ENCODE measurements at places on chromosomes 7 and 10. TPM values are rescaled to one million over a fixed set of nuclear protein-coding genes. Genes with fewer than 3 reads are reported as not detected.

- DNase-seq: no peak
Measured at GRCh38 chr10:132316133-132316532, 8.4 kb upstream of the STK32C start.

DNA sequence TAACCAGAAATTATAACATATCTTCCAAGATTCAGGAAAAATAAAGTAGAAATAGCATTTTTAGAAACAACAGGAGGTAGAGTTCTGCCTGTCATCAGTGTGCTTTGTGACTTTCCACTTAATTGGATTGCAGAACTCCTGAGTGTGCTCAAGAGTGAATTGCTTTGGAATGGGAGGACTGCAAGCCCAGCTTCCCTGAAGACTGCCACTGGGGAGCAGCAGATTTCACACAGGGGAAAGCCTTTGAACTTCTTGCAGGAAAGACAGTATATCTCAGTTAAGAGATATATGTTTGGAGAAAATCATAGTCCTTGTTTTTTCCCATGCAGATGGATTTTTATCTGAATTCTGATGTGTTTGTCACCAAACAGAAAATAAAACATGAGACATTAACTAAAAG is 124.5 kb downstream of the TMEM168 start:
- DNase-seq: peak; percentile 25

DNA sequence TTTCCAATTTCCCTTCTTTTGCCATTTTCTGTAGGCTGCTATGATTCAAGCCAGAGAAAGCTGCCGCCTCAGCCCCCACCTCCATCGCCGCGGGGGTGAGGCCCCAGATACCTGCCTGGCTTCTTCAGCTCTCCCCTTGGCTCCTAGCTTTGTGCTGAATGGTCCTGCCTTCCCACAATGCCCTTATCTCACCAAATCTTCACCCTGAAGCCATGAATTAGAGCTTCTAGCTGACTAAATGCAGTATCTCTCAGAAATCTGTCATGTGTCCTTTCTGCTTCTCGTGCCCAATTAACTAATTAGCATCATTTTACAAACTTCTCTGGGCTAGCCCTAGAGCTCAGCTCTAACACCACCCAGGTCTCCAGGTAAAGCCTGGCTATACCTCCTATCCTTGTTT is 32.2 kb upstream of the GPNMB start:
- no peak for DNase-seq

DNA sequence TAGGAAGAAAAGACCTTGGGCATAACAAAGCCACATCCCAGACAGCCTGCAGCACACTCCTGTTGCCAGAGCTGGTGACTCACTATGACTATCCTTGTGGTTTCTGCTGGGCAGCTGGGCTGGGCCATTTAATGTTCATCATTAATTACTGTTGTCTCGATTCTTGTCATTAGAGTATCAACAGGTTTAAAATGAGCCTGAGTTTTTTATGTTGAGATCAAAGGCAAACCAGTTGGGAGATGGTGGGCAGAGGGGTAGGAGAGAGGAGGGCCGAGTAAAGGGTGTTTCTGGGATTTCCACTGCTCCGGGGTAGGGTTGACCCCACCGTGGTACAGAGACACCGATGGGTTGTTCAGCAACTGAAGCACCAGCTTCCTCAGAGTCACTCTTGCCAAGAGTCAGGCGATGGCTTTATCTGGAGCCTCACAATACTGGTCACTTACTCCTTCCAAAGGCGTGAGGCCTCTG is 128.7 kb upstream of the LYZL1 start:
- DNase-seq: no peak

DNA sequence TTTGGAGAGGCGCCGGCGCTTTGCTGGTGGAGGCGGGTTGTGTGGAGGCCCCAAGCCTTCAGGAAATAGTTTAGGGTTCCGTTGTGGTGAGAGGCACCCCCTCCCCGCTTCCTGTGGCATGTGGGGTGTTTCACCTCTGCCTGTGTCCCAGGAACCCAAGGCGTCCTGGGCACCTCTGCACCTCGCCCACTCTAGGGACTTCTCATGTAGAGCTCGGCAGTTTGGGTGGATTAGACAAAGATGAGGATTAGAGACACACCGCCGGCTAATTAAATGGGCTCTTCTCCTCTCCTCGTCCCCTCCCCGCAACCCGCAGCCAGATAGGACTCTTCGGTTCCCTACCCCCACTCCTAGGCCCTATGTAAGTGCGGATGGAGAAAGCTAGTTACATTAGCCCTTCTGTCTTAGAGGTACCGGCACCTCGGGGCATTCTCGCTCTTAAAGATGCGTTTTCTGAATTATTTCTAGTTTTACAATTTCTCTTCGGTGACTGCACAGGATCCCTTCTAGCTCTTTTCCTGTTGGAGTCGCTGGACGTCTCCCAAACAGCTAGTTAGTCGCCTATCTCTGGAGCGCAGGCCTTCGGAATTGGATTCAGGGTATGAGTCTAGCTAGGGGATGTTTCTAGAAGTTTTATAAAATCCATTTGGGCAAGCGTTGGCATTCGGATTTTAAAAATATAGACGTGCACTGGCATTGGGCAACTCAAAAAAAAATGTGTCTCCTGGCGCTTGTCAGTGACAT is 7.8 kb downstream of the PTF1A start:
- DNase-seq: peak; percentile 35

DNA sequence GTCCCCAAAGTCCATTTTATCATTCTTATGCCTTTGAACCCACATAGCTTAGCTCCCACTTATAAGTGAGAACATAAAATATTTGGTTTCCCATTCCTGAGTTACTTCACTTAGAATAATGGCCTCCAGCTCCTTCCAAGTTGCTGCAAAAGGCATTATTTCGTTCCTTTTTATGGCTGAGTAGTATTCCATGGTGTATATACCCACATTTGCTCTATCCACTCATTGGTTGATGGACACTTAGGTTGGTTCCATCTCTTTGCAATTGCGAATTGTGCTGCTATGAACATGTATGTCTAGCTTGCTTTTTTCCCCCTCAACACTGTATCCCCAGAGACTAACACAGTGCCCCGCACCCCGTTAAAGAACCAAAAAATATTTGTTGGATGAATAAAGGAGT is 670 bp upstream of the CAPZA2 start:
- no peak for DNase-seq

The RAB19 gene
- total RNA-seq: 13.9 TPM

GRCh38 chr7:16460789-16461493 is 4.6 kb downstream of the SOSTDC1 start:
- no peak for DNase-seq

The LIPN gene
- total RNA-seq: not detected

The CDK1 gene
- 92.8 TPM for total RNA-seq

The STEAP1 gene
- total RNA-seq: 2.4 TPM

The TMEM139 gene
- 1.5 TPM for total RNA-seq

GRCh38 chr10:15035385-15036301 is 8.1 kb upstream of the OLAH start:
- DNase-seq: peak; percentile 27

The C10orf67 gene
- total RNA-seq: not detected

DNA sequence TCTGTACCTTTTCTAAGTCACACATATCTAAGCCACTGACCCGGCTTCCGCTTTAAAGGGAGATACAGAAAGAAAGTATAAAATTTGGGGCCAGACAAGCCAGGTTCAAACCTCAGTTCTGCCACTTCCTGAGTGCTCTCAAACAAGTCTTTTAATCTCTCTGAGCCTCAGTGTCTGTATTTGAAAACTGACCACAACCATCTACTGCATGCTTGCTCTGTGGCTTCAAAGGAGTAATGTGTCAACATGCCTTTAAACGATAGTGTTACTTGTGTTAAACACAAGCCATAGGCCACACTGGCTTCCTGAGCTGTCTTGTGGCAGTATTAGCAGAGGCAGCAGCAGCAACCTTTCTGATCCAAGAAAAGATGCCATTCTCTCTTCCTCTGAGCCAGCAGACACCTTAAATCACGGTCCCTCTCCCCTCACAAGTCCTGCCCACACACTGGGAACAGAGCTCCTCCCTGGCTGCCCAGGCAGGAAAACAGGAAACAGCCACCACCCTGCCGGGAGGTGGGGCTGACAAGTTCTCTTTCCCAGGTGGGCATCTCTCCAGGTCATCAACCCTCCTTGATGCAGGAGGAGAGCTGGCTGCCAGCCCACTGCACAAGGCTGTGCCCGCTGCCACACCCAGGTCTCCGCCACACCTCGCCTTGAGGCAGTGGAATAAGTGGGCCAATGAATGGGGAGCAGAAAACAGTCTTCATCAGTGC is 10.7 kb downstream of the HIP1 start:
- no peak for DNase-seq

DNA sequence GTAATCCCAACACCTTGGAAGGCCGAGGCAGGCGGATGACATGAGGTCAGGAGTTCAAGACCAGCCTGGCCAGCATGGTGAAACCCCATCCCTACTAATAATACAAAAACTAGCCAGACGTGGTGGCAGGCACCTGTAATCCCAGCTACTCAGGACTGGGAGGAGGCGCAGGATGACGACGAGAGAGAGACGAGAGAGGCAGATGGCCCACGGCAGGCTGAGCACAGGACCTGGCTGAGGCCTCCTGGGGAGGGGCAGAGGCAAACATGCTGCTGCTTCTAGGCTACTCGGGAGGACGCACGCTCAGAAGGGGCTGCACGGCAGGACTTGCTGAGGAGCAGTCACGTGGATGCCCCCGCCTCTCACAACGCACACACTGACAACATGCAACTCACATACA is 22.4 kb downstream of the DIP2C start:
- DNase-seq: no peak

GRCh38 chr10:78619115-78619851 is 449.5 kb upstream of the ZMIZ1 start:
- no peak for DNase-seq

DNA sequence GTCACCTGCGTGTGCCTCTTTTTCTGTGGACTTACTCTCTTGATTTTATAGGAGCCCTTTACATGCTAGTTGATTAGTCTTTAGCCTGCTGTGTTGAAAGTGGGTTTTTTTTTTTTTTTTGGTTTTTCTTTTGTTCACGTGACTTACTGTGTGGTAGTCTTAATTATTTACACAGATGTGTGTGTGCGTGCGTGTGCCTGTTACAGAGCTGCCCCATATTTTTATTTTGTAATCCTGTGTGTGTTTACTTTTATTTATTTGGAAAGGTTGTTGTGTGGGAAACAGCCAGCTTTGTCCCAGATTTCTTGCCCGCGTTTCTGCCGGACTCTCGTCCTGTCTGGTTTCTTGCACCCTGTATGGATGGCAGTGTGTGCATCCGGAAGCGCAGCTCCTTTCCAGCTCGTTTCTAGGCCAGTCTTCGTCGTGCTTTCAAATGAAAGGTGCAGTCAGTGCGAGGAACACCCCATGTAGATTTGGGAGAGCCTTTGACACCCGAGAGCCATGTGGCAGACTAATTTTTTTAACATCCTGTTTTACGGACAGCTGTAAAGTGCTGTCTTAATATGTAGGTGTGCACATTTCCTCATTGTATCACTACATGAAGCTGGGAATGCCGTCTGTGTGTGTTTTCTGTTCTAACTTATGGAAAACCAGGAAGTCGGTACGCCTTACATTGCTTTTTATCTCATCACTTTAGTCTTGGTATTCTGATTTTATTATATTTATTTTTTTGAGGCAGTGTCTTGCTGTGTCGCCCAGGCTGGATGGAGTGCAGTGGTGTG is 55.6 kb downstream of the DNAJB6 start:
- DNase-seq: no peak
